Ascending aorta (tissue), 2 donors: ENCODE measurements at places on chromosomes 2 and 18.
A peak's percentile ranks its signal among the peaks of the same experiment; 100 is the strongest.

- no peak for DNase-seq
Measured at GRCh38 chr2:45168711-45169338, 159.6 kb upstream of the SIX2 start.

GRCh38 chr2:200784215-200784614 is 27.5 kb upstream of the BZW1 start:
- no peak for DNase-seq

DNA sequence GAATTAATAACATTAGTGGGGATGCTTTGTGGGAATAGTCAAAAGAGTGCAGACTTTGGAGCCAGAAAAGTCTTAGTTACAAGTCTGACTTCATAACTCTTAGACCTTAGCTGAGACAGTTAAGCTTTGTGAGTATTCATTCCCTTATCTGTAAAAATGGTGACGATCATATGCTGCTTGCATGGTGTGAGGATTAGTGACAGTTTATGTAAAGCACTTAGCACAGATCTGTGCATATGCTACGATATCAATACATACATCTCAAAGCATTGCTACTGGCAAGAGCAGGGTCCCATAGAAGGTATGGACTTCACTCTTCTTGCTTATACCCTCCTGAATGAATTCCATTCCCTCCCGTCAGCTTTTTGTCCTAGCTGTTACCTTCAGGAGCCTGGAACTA is 56.7 kb upstream of the LYPD6B start:
- DNase-seq = no peak

- no peak for DNase-seq
Measured at GRCh38 chr2:142980246-142981068, 103.0 kb downstream of the KYNU start.

- no peak for DNase-seq
Measured at GRCh38 chr18:61643884-61644647, 248.7 kb downstream of the RNF152 start.

GRCh38 chr2:138239902-138240491 is 261.6 kb upstream of the SPOPL start:
- DNase-seq = no peak

- no peak for DNase-seq
Measured at GRCh38 chr2:120596191-120596811, 139.4 kb upstream of the GLI2 start.

- no peak for DNase-seq
Measured at GRCh38 chr2:85151026-85151425, 17.8 kb downstream of the TCF7L1 start.

DNA sequence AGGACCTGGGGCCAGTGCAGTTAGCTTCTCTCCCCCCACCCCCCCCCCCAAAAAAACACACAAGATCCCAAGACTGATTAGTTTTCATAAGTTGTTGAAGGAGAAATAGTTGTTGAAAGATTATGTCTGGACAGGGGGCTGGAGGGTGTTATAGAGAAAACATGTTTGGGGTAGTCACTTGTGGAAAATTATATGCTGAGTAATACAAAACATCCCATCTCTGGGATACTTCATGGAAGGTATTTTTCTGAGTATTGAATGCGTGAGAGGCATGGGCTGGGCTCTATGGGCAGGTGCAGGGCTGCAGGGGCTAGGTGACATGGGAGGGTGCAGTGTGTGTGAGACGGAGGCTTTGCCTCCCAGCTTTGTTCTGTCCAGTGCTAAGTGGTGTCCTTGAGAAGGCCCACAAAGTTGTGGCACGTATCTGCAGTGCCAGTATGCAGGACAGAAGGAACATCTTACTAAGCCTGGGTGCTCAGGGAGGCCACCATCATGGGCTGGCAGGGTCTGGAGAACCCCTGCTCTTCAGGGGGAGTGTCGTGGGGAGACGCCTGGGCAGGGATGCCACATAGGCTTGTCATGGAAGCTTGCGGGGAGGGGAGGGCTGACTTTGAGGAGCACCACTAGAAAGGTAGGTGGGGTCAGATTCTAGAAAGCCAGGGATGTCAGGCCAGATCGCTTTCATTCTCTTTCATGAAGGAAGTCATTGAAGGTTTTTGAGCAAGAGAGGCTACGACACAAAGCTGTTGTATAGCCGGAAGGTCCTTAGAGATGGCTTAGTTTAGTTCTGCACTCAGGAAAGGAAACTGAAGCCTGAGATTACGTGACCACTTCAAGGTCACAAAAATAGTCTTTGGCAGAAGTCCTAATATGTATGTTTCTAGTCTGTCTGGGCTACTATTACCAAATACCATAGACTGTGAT is 232.0 kb downstream of the LDLRAD4 start:
- no peak for DNase-seq

DNA sequence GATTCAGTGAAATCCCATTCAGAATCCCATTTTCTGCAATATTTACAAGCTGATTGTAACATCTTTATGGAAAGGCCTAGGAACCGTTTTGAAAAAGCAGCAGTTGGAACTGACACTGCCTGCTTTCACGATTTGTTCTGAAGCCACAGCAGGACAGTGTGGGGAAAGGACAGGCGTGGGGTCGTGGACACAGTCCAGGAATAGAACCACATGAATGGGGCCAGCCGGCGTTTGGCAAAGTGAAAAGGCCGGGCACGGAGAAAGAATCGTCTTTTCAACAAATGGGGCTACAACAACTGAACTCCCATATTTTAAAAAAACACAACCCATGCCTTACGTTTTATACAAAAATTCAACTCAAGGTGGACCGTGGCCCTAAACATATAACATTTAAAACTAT is 69.8 kb downstream of the SLC66A2 start:
- DNase-seq = no peak

DNA sequence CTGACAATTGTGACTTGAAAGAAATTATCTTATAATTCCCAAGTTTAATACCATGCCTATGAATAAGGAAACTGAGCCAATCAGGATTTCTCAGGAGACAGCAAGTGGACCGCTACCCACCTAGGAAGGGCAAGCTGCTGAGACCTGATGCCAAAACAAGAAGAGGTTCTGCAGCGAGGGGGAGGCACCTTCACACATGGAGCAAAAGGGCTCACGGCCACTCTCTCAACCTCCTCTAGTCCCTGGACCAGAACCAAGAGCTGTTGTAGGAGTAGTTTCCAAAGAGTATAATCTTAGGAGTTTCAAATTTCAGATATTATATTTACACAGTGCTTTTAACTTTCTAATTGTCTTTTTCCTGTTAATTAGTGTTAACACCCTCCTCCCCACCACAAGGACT is 154.7 kb upstream of the ETAA1 start:
- no peak for DNase-seq

DNA sequence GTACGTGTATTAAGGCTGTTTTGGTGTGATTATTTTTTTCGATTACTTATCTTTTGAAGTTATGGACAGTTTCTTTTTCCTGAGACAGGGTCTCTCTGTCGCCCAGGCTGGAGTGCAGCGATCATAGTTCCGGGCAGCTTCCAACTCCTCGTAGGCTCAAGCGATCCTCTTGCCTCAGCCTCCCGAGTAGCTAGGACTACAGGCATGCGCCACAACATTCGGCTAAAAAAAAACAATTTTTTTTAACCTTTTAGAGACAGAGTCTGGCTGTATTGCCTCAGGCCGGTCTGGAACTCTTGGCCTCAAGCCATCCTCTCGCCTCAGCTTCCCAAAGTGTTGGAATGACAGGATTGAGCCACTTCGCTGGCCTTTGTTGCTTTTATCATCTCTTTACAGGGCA is 945 bp downstream of the HAT1 start:
- DNase-seq = no peak

DNA sequence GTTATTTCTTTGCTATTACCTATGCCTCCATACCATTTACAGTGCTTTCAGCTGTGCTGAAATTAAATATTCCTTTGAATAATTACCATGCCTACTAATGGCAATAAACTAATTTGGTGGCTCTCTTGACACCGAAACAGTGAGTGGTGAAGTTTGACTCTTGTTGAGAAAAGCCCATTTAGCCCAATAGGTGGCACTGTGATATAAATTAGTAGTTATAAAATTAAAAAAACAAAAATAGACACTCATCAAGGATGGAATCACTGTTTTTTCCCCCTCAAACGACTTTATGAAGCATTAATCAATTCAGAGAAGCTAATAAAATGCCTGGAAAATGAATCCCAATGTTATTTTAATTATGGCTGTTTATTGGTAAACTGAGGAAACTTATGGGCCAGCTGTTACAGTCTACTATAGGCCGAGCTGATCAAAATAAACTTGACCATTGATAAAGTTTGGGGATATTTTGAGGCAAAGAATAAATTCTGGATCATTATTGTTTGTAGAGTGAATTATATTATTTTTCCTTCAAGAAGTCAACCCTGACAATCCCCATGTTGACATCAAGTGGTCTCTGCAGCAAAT is 339.6 kb downstream of the TRIB2 start:
- no peak for DNase-seq

DNA sequence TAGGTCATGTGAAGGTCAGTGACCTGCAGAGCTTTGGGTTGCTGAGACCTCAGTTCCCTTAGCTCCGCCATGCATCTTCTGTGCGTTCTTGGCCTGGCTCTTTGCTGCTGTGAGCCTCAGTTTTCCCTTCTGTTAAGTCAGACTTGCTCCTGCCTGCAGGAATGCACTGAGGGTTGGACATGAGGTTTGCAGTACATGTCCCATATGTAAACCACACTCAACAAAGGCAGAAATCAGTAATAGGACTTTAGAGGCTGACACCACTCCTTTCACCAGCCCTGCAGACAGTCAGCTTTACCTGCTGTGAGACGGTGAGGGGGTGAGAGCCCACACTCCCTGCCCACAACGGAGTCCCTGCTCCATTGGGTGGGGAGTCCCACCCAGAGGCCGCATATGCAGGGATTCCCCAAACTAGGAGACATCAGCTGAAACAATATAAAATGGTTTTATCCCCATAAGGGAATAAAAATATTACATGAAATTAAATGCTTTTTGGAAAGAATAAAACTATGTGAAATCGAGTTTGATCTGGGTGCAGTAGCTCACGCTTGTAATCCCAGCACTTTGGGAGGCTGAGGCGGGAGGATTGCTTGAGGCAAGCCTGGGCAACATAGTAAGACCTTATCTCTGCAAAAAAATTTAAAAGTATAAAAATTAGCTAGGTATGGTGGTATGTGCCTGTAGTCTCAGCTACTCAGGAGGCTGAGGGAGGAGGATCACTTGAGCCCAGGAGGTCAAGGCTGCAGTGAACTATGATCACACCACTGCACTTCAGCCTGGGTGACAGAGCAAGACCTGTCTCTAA is 55.1 kb downstream of the MYO7B start:
- DNase-seq = no peak

- DNase-seq = no peak
Measured at GRCh38 chr18:908758-909724, 4.4 kb downstream of the ADCYAP1 start.

DNA sequence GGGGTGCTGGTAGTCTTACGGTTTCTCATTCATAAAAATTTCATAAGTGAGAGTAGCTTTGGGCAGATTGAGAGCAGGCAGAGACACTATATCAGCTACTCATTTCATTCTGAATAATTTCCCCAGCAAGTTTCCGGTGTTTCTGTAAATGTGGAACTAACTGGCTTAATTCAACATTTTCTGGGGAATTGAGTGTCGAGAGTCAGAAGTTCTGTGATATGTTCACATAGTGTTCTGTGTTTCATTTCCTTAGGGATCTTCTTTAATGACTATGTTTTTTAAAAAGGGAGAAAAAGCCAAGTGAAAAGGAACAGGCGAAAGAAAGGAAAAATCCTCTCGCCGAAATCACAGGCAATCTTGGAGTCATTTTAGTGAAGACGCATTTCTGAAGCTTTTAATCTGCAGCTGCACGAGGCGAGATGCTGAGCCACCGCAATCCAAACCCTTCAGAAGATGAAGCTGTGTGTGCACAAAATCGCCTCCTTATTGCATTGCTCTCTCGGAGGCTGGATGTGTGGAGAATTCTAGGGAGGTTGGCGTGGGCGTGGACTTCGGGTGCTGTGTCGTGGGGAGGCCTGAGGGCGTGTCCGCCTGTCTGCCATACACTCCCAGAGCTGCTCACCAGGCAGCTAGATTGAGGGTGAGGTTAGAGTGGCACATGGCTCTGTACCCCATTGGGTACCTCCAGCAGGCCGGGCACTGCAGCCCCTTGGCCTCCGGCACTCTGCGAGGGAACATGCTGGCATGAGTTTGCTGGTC is 38.4 kb upstream of the HDAC4 start:
- DNase-seq = no peak

GRCh38 chr2:120985997-120986651 is 250.5 kb downstream of the GLI2 start:
- no peak for DNase-seq

- DNase-seq = no peak
Measured at GRCh38 chr18:63161032-63161760, 158.4 kb downstream of the BCL2 start.

GRCh38 chr2:201021914-201022313 is 49.6 kb downstream of the HYCC2 start:
- DNase-seq = no peak

DNA sequence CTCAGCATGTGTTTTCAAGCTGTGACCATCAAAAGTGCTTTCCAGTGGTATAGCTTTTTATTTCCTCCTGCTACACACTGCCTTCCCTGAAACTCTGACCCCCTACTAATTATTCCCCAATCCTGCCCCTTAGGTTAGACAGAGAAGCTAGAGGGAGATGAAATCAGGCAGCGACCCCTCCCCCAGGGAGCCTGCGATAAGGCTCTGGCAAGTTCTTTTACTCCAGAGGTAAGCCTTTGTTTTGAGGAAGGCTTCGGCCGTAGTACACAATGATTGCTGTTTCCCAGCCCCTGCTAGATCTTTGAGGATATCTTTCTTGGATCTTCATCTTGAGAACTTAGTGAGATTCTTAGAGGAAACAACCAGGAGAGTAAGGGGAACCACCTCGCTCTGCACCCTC is 33.5 kb upstream of the NOL4 start:
- no peak for DNase-seq

GRCh38 chr2:236974752-236975151 is 110.9 kb upstream of the COPS8 start:
- DNase-seq = peak; percentile 54

GRCh38 chr2:40448476-40449079 is 3.3 kb downstream of the SLC8A1 start:
- no peak for DNase-seq

GRCh38 chr2:239896075-239896474 is 129.1 kb downstream of the NDUFA10 start:
- no peak for DNase-seq

- DNase-seq = no peak
Measured at GRCh38 chr18:7958897-7959146, 391.7 kb downstream of the PTPRM start.

DNA sequence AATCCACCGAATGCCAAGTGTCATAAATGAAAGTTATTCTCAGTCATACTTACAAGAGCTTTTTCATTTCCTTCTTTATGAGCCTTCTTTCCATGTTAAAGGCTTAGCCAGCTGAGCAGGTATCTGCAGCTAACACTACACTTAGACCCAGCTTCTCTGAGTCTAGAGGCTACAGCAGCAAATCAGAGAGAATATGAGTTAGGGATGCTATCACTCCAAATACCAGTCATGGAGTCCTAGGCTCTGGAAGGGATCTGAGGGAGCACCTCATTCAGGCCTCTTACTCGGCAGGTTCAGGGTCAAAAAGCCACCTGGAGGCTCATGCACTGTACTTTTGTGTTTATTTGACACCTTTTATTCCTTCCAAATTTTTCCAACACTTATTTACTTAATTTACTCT is 2.9 kb downstream of the C2orf80 start:
- DNase-seq = no peak

GRCh38 chr2:149884871-149885270 is 297.3 kb upstream of the MMADHC start:
- DNase-seq = no peak
